ENCODE measurements at places on chromosomes 13 and 19.
A peak's percentile ranks its signal among the peaks of the same experiment; 100 is the strongest.

DNA sequence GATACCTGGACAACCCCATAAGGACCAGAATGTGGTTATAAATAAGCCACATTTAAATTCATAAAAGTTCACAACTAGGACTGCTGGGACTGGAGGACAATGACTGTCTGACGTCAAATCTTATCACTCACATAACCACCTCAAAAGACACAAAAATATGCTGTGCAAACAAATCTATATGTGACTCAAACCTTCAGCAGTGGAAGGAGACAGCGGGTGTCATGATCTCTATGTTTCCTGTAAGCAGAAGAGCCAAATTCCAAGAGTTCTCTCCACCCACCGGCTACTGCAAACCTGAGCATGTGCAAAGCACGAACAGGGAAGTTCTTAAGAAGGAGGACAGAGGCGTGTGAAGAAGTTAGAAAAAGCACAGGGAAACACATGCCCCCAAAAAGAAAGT lies 113.2 kb downstream of the MYCBP2 start:
- peak overlapping the region; percentile 7 for H3K27ac ChIP-seq
- H3K4me3 ChIP-seq, result no peak overlapping the region
- no peaks in the 10 kb centered on the region for H3K27me3 ChIP-seq

DNA sequence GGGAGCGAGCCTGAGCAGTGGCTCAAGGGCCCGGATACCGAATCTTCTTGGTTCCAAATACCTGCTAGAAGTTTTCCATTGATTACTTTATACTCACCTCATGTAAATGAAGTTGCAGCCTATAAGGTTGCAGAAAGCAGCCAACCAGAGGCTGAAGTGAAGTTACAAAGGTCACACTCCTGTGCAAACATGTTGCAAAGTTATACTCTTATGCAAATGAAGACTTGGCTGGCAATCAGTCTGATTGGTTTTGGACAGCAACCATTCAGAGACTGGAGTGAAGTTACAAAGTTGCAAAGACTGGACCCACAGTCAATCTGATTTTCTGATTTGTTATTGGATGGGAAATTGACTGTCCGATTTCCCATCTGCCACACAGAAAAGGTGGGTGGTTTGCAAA lies 152.5 kb downstream of the GGACT start:
- no peaks in the 10 kb centered on the region for H3K27me3 ChIP-seq
- H3K36me3 ChIP-seq, result no peaks in the 10 kb centered on the region
- peaks cover 18% of the 10 kb centered on the region for H3K4me1 ChIP-seq
- no peak overlapping the region for H3K27ac ChIP-seq
- DNase-seq, result no peak
- H3K4me3 ChIP-seq, result no peak overlapping the region

- H3K27ac ChIP-seq, result no peak overlapping the region
- H3K4me3 ChIP-seq, result no peak overlapping the region
- H3K27me3 ChIP-seq, result no peaks in the 10 kb centered on the region
- no peak for DNase-seq
- H3K36me3 ChIP-seq, result no peaks in the 10 kb centered on the region
Measured at GRCh38 chr19:7718668-7719067, 13.2 kb downstream of the CLEC4G start.

GRCh38 chr13:23509781-23510543 lies 60.2 kb upstream of the TNFRSF19 start:
- peaks cover 23% of the 10 kb centered on the region for H3K4me1 ChIP-seq
- H3K27ac ChIP-seq, result peak overlapping the region; percentile 17
- no peak overlapping the region for H3K4me3 ChIP-seq
- no peak for DNase-seq

DNA sequence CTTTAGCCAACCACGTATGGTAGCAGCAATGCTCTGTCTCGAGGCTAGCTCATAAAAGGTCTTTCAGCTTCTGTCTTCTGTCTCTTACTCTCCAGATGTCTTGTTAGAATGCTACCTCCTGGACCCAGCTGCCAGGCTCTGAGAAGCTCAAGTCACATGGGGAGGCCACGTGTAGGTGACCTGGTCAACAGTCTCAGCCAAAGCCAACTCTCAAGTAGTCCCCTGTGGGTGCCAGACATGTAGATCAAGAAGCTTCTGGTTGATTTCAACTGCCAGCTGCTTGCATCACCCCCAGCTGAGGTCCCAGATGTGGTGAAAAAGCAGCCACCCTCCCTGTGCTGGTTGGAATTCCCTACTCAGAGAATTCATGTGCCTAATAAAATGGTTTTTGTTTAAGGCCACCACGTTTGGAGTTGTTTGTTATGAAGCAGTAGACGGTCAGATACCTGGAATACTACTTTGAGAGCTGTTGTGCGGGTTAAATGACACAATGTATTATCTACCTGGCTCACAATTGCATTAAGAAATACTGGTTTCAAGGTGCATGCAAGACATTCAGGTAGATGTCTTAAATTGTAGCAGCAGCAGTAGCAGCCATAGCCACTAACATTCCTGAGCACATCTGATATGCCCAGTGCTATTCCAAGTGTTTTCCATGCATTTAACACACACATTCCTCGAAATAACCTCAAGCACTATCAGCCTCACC lies 131.0 kb upstream of the RFC3 start:
- H3K27me3 ChIP-seq, result no peaks in the 10 kb centered on the region
- H3K36me3 ChIP-seq, result no peaks in the 10 kb centered on the region
- no peak overlapping the region for H3K27ac ChIP-seq
- no peak for DNase-seq
- H3K4me3 ChIP-seq, result no peak overlapping the region

- no peaks in the 10 kb centered on the region for H3K36me3 ChIP-seq
- DNase-seq, result peak; percentile 27
- H3K27me3 ChIP-seq, result no peaks in the 10 kb centered on the region
Measured at GRCh38 chr13:25214491-25215252, 42.6 kb upstream of the AMER2 start.

DNA sequence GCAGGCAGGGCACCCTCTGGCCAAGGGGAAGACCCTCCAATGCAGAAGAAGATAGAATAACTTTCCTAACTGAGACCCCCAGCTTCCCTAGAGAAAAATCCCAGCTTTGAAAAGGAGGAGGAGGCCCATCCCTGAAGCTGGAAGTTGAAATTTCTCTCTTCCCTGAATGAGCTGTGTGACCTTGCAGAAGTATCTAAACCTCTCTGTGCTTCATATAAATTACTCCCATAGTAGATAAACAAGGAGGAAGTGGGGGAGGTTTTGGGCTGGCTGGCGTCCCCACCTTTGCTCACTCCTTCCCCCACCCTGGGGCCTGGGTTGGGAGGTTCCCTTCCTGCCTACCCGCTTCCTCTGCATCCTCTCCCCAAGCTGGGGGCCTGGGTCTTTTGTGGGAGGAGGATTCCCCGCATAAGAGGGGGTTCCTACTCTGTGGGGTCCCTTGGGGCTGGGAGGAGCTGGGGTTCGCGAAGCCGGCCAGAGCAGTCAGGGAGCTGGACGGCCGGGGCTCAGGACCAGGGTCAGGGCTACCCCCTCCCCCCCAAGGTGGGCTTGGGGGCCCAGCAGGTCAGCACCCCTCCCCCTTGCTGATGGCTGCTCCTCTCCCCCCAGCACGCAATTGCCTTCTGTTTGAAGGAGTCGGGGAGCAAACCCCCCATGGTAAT lies 11.7 kb downstream of the CAMSAP3 start:
- H3K27ac ChIP-seq, result no peak overlapping the region
- no peaks in the 10 kb centered on the region for H3K27me3 ChIP-seq
- H3K4me1 ChIP-seq, result no peaks in the 10 kb centered on the region

- no peak overlapping the region for H3K27ac ChIP-seq
- H3K36me3 ChIP-seq, result no peaks in the 10 kb centered on the region
- H3K27me3 ChIP-seq, result no peaks in the 10 kb centered on the region
Measured at GRCh38 chr19:23420824-23421223, 25.6 kb upstream of the ZNF91 start.

DNA sequence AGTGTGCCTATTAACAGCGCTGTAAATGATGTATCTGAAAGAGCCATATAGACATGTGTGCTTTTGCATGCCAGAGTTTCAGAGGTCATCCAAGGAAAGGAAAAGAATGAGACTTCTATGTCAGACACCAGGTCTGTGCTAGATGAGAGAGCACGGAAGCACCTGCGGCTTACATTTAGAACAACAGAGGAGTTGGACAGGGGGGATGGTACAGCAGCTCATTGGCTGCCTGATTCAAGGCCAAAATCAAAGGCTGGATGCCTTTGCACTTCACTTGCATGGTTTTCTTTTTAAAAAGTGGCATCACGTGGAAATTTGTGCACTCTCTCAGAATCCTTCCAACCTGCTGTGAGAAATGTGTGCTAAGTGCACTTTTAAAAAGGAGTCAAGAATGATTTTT lies 32.8 kb upstream of the AMER2 start:
- DNase-seq, result no peak
- H3K27me3 ChIP-seq, result no peaks in the 10 kb centered on the region
- H3K4me3 ChIP-seq, result no peak overlapping the region
- no peak overlapping the region for H3K27ac ChIP-seq

Data from SJSA1 (cell line).